ENCODE measurements at places on chromosomes 7 and 10.

DNA sequence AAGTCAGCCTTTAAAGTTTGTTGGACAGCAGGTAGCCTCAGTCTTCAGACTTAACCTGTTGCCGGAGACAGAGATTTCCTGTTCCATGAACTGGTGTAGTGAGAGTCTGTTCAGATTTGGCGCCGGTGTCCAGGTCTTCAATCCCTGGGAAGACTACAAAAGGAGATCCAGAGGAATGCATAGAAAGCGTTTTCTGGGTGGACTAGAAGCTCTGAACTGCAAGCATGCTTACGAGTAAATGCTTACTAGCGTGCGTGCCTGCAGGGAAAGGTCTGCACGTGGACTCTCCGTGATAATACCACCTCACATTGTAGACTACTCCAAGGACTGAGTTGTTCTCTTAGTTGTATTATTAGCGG, 878 bp downstream of the GLRX3 start:
- no peak for DNase-seq

DNA sequence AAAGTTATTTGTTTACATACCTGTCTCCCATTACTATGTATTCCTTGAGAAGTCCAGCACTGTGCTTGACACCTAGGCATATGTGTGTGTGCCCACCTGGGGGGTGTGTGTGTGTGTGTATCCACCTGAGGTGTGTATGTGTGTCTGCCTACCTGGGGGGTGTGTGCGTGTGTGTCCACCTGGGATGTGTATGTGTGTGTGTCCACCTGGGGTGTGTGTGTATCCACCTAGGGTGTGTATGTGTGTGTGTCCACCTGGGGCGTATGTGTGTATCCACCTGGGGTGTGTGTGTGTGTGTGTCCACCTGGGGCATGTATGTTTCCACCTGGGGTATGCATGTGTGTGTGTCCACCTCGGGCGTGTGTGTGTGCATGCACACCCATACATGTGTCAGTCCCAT, 603.5 kb downstream of the PHTF2 start:
- DNase-seq = no peak

GRCh38 chr10:47438857-47439474, 44.9 kb downstream of the ANXA8 start:
- no peak for DNase-seq

DNA sequence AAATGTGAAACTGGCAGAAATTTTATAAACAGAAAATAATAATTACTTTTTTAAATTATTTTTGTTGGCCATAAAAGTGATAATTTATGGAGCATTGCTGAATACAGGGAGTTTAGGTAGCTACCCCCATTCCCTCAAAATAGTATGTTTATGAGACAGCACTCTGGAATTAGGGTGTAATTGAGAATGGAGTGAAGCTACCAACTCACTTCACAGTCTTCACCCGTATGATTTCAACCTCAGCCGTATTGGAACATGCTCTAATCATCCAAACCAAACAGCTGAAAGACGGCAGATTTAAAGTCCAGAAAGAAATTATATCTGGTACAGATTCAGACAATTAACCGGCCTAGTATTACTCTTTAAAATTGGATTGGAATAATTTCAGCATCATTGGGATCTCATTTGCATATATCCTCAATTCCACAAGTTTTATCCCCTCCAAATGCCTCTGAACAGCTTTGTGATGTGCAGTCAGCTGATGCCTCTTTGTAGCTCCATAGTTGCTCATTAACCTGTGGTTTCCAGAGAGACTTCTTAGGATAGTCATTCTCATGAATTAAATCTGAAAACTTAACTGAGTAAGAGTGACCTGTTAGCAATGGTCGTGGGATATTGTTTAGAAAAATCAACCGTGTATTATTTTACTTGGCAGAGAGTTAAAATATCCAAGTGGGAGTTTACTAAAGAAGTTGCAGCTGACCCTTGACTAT, 59.1 kb upstream of the GJD4 start:
- DNase-seq = no peak

- no peak for DNase-seq
These were observed 684 bp upstream of the HOXA5 start for GRCh38 chr7:27143950-27144780.

- DNase-seq = no peak
These were observed 101.8 kb downstream of the GNAT3 start for GRCh38 chr7:80410081-80410480.

GRCh38 chr7:85602196-85602595, 415.3 kb upstream of the SEMA3D start:
- peak; percentile 78 for DNase-seq

DNA sequence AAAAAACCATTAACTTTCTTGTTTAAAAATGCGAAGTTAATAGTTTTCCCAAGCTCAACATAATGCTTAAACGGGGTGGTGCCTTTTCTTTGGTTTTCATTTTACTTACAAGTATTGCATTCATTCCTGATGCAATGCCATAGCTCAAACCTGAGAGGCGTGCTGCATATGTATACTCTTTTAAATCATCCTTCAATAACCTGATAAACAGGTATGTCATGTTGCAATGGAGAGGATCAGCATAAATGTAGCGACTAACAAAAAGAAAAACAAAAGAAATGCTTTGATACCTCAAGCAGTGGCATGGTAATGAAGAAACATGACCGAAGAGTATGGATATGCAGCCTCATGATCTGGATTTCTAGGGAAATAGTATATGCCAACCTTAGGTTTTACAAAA, 95.4 kb downstream of the IDE start:
- DNase-seq = no peak

- no peak for DNase-seq
These were observed 970.9 kb upstream of the LRRN3 start for GRCh38 chr7:110119883-110120581.

DNA sequence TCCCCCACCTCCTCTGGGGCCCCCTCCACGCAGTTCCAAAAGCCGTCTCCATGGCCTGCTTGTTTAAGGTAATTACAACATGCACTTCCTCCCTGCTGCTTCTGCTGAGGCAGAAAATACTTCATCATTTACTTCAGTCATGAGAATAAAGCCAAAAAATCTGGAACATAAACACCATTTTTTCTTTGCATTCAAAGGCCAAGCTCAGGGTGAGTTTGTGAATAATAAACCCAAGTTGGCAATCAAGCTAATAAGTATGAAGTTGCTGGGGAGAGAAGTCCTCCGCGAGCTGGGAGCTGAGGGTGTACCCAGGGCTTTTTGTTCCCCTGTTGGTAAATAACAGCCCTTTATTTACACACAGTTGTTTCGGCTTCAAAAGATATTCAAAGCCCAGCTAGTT, 70.5 kb downstream of the FAM204A start:
- no peak for DNase-seq

DNA sequence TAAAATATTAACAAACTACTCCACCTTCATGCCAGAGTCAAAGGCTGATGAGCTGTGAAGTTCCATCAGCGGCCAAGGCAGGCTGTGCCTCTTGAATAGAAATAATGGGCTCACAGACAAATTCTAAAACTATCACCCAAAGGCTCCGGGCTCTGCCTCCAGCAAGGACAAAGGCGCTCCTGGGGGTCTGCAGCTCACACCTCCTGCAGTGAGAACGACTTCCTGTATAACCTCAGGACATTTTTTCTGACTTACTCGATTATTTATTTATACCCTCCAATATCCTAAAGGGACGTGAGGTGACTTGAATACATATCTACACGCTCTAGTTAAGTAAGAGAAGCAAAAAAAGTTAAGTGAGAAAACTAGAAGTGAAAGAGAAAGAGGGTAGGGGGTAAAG, 500.7 kb downstream of the CCSER2 start:
- no peak for DNase-seq

- no peak for DNase-seq
These were observed 2.3 kb downstream of the GLRX3 start for GRCh38 chr10:130138479-130138866.

DNA sequence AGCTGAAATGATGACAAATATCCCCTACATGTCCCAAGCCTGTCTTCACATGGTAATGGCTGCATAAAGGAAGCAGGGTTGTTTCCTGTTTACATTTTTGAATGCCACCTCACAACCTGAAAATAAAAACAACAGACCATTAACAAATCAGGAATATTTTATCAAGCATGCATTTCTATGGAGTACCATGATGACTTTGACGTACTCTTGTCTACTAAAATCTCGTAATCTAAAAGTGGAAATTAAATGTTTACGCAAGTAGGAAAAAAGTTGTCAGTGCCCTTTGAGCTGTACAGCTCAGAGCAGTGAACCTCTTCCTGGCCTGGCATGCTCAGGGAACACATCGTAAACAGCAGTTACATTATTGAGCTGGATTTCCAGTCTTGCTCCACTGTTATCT, 194.1 kb downstream of the INHBA start:
- DNase-seq = no peak

DNA sequence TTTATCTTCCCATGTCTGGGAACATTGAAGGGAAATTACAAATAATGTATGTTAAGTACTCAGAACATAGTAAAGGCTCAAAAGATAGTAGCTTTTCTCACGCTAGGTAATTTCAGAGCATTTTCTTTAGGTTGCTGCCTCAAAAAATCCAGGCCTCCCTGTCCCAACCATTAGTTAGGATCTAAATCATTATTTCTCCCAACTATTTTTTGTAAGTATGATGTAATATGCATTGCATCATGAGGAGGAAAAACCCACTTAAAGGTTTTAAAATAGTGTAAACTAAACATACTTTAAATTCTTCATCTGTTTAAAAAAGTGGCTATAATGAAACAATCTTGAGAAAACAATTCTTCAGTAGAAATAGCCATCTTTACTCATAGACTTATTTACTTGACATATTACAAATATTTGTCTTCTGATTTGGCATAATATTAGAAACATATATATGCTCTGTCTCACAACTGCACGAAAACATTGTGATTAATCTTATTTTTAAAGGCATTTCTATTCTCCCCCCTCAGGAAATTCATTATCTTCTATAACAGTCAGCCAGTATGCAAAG, 329.3 kb downstream of the ELMO1 start:
- no peak for DNase-seq

DNA sequence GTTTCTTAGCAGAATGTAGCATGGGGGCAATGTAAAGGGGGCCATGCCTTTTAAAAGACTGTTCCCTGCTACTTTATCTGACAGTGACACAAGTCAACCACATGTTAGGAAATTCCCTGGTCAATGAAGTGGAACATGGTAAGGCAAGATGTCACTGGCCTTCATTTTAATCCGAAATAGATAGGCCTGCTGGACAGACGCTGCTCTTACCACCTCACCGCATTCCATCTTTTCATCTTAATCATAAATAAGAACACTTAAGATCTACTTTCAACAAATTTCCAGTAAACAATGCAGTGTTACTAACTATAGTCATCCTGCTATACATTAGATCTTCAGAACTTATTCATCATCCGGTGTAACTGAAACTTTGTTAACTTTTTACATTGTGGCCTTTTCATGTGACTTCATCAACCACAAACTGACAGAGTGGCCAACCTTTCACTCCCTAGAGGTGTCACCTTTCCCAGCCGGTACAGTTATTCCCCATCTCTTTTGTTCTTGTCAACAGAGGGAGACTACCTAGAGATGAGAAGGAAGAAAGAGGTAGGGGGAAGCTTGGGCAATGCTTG, 15.6 kb downstream of the ASB4 start:
- DNase-seq = no peak

- DNase-seq = no peak
These were observed 416.8 kb downstream of the GALNT17 start for GRCh38 chr7:71548746-71549145.

- DNase-seq = peak; percentile 90
These were observed 251.1 kb upstream of the LRRN3 start for GRCh38 chr7:110839866-110840265.

- no peak for DNase-seq
These were observed 1.3 kb downstream of the NOS3 start for GRCh38 chr7:150992051-150992640.

GRCh38 chr7:122140918-122141317, 3.1 kb downstream of the AASS start:
- no peak for DNase-seq

DNA sequence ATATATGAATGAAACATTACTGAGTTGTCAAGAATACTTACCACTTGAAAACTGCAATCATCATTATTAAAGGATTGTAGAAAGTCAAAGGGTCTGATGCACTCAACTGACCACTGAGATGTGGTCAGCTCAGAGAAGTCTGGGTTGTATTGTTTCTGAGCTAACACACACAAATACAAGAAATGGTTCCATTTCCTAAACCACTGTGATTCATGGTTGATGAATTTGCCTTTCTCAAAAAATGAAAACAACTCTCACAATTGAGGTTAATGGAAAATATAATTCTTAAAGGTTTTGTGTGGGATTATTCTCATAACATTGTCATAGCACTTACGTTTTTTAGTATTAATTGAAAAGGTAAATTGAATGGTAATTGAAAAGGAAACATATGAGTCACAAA, 45.6 kb upstream of the TAS2R16 start:
- DNase-seq = no peak

DNA sequence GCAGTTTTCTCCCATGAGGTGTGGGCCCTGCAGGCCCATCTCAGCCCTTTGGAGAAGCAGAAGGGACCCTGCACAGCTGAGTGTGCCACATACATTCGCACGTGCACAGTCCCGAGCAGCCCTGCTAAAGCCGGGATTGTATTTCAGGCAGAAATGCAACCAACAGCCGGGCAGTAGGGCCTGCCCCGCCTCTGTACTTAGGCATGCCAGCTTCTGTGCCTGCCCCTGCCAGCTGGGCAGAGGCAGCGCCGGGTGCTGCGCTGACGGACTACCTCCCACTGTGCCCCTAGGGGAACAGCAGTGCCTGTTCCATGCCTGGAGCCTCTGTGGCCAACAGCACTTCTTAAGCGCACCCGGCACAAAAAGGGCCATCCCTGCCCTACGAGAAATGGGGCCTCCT, 170.3 kb downstream of the NEURL1 start:
- DNase-seq = peak; percentile 50

DNA sequence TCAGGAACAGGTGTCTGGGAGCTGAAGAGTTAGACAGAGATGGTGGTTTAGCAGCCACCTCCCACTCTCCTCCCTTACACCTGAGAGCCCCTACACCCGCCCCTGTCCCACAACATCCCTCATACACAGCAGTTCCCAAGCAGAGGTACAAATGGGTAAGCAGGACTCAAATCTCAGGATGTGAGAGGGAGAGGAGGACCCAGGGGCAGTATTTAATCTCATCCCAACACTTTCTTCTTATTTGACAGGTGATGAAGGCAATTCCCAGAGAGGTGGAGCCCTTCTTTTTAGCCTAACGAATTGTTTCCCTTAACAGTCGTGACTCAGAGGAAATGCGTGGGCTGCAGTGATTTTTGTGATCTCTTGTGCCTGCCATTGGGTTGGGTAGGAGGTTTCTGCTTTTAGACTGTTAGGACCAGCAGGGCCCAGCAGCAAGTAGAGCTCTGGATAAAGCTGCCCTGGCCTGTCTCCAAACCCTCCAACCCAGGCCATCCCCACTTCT, 191.3 kb downstream of the HECW1 start:
- DNase-seq = no peak

GRCh38 chr7:188727-189500, 3.5 kb upstream of the FAM20C start:
- DNase-seq = no peak

All from NCI-H2171 (cell line).